ENCODE measurements at places on chromosomes 2 and 18. TPM values are rescaled to one million over a fixed set of nuclear protein-coding genes. Genes with fewer than 3 reads are reported as not detected.

Gene TMEM37
- total RNA-seq, result 9.4 TPM

Gene LIMS3
- total RNA-seq, result 1.6 TPM

Gene BOLL
- total RNA-seq, result not detected

Gene RAMP1
- total RNA-seq, result not detected

Gene CD28
- total RNA-seq, result 2.9 TPM

Gene NT5DC4
- total RNA-seq, result not detected

Gene ABCG5
- total RNA-seq, result not detected

Gene DSC3
- 54.3 TPM for total RNA-seq

Gene IER3IP1
- total RNA-seq, result 10.4 TPM

Gene CHRNG
- not detected for total RNA-seq

Gene DHRS9
- 7.8 TPM for total RNA-seq

Gene DPP10
- total RNA-seq, result 0.33 TPM

Gene KCNJ3
- 1.6 TPM for total RNA-seq

Gene SCYGR3
- total RNA-seq, result not detected

Gene RUFY4
- not detected for total RNA-seq

Gene ABCB6
- 14.5 TPM for total RNA-seq

Gene NEURL3
- total RNA-seq, result not detected

Gene ANO7
- total RNA-seq, result 1.6 TPM

Gene PLA2R1
- total RNA-seq, result 27.9 TPM

Gene COMMD1
- 56.4 TPM for total RNA-seq

All from breast epithelium (tissue), 4 donors.